ENCODE measurements at places on chromosomes 12 and 14.

- DNase-seq, result no peak
Observed at GRCh38 chr14:94702629-94703028, 67.3 kb downstream of the GSC start.

- no peak for DNase-seq
Observed at GRCh38 chr14:79605849-79606248, 605.5 kb downstream of the DIO2 start.

GRCh38 chr14:74414403-74415114 is 11.5 kb downstream of the SYNDIG1L start:
- no peak for DNase-seq

DNA sequence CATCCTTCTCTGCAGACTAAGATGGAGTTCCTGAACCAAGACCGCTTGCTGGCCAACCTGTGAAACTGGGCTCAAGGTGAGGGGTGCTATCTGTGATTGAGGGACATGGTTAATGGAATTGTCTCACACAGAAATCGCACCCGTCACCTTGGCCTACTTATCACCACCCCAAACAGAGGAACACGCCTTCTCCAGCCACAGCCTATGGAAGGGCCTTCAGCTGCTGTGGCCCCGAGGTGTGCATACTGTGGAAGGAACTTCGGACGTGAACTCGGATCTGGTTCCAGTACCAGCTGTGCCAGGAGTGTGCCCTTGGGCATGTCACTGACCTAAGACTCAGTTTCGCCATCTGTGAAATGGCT is 44.4 kb downstream of the EVL start:
- no peak for DNase-seq

- no peak for DNase-seq
Observed at GRCh38 chr12:28828318-28828717, 320.8 kb upstream of the FAR2 start.

- DNase-seq, result no peak
Observed at GRCh38 chr12:39173726-39174125, 268.3 kb upstream of the CPNE8 start.

DNA sequence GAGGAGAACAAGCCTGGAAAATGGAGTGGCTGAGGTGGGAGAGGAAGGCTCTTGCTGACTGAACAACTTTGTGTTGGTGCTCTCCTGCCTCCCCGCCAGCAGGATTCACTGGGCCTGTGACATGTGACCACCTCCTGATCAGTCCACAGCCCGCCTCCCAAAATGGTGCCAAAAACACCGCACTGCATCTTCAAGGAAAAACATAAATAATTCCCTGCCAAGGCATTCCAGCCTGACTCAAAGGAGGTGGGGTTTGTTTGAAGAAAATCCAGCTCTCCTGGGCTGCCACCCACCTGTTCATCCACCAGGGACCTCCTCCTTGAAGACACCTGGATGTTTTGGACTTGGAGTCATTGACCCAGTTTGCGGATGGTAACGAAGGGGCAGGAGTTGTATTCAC is 83.8 kb upstream of the PIWIL1 start:
- no peak for DNase-seq

GRCh38 chr12:123270214-123271000 is 1.2 kb downstream of the CDK2AP1 start:
- peak; percentile 32 for DNase-seq

DNA sequence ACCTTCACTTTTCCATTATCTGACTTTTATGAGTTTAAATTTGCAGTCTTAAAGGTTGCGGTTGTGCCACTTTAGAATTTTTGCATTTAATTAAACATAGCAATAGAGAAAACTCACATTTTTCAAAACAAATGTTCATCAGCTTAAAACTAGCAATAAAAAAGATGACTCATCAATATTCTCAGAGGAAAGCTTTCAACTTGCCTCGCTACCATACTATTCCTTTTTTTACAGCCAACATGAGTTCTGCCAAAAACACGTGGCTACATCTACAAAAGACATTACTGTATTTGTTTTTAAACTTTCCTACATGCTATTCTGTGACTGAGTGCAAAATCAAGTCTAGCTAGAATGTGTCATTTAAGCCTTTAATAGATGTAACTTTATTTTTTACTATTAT is 497.1 kb downstream of the RPS29 start:
- no peak for DNase-seq

- DNase-seq, result no peak
Observed at GRCh38 chr14:56874375-56874774, 64.1 kb upstream of the OTX2 start.

DNA sequence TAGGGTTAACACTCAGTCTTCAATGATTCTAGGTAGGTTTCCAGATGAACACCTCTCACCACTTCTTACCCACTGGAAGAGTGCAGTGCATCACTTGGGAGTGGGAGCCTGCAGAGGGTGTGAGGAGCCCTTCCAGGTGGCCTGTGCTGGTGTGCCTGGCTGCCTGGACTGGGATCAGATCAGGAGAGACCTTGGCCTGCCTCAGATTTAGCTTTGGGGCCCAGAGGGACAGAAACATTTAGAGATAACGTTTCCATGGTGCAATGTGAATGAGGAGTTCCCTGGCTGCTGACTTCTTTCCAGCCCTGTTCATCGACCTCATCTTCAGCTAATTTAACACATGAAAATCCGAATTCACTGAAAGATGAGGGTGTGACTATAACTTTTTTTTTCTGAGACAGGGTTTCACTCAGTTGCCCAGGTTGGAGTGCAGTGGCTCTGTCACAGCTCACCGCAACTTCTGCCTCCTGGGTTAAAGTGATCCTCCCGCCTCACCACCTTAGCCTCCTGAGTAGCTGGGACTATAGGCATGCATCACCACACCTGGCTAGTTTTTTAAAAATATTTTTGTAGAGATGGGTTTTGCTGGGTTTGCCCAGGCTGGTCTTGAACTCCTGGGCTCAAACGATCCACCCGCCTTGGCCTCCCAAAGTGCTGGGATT is 53.6 kb downstream of the SUSD6 start:
- DNase-seq, result no peak

DNA sequence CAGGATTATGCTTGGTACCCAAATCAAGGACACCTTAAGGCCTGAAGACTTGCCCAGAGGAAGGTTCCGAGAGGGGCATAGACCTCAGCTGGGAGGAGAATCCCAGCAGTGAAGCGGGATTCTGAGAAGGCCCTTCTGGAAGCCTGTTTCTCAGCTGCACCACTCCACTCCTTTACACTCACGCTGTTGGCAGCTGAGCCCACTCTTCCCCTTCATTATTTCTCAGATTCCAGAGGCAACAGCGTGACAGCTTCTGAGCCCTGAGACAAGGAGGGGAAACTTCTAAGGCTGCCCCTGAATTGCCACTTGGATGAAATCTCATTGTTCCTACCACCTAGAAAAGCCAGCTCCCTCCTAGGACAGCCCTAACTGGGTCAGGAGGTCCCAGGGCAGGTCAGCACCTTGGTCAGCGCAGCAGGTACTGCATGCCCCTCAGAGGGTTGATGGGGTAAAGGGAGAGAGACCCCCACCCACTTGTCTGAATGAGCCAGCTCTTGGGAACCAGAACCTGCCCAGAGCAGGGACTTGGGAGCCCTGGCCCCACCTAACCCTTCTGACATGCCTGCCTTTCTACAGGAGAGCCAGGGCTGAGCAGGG is 53.9 kb downstream of the ISCA2 start:
- DNase-seq, result no peak

GRCh38 chr14:88933191-88933590 is 108.7 kb downstream of the TTC8 start:
- DNase-seq, result peak; percentile 7

DNA sequence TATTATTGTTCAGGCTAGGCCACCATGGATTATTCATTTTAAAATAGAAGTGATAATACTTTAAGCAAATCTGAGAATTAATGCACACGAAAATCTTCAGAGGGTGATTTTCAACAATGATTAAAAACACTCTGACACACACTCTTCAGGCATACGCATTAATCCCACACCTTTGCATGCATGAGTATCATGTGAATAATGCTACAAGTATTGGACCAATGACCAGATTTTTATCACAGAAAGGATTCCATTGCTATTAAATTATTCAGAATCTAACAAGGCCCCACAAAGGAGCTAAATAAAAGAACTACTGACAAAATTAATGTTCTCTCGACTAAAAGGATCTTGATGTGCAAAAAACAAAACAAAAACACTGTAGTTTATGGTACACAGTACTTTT is 11.1 kb downstream of the EPS8 start:
- no peak for DNase-seq

GRCh38 chr14:36976571-36977023 is 195.8 kb downstream of the SLC25A21 start:
- peak; percentile 49 for DNase-seq

DNA sequence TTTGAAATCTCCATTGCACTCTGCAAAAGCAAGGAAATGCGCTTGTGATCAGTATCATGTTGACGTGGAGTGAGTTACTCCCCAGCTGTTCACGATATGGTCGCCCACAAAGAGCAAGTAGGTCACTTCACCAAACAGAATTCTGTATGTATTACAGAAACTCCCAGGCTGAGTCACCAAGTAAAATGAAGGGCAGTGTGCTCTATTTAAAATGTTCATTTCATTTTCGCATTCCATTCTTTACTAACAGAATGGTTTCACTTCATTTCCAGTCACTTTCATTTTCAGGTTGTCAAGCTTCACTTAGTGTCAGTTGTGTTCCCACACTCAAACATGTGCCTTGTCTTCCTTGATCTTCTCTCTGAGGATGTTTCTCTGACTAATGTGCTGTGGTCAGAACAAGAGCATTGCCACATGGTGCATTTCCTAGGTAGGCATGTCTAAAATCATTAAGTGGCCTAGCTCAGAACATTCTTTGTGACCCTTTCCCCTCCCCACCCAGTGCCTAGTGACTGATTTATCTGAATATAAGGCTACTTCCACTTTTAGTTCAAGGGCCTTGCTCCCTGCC is 391.2 kb downstream of the RAD51B start:
- peak; percentile 98 for DNase-seq

DNA sequence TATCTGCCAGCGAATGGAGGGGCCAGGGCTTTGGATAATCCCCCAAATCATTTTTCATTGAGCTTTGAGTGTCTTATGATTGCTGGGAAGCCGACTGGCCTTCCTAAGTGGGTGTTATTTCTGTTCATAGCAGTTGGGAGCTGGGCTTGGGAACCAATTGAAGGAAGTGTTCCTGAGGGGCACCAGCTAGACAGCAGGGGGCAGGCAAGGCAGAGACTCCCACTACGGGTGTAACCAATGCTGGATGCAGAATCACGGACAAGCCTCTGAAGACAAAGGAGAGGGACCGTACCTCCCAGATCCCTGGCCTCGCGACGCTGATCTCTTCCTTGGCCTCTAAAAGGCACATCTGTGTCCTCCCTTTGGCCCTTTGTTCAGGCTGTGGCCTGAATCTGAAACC is 149.0 kb upstream of the PRMT8 start:
- peak; percentile 40 for DNase-seq

DNA sequence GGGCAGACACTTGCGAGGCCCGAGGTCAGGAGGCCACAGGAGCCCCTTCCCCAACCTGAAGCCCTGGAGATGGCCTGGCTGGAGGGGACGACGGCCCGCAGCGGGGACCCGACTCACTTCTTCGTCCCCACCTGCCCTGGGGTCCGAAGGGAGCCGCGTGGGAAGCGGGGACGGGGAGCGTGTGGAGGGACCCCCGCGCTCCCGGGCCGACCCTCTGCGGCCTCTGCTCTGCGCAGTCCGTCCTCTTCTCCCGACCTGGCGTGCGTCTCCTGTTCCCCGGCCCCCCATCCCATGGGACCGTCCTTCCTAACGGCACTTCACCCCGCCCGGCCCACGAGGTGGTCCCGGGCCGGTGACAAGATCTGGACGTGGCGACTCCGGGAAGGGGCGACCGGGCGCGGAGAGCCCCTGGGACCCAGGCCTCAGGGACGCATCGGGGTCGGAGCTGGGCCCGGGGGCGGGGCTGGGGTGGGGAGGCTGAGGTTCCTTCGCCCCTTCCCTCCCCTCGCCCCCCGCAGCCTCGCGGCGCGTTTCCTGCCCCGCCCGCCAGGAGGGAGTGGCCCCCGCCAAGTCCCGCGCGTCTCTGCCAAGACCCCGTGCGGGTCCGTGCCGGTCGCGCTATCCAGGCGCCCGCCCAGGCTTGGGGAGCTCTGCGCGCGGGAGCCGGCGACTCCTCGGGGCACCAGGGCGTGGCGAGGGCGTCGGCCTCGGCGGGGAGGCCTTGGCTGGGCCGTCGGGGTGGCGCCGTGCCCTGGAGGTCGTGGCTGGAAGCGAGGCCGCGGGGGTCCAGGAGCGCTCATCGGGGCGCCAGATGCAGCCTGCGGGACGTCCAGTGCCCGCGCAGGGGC is 97.1 kb downstream of the TNFAIP2 start:
- DNase-seq, result no peak

DNA sequence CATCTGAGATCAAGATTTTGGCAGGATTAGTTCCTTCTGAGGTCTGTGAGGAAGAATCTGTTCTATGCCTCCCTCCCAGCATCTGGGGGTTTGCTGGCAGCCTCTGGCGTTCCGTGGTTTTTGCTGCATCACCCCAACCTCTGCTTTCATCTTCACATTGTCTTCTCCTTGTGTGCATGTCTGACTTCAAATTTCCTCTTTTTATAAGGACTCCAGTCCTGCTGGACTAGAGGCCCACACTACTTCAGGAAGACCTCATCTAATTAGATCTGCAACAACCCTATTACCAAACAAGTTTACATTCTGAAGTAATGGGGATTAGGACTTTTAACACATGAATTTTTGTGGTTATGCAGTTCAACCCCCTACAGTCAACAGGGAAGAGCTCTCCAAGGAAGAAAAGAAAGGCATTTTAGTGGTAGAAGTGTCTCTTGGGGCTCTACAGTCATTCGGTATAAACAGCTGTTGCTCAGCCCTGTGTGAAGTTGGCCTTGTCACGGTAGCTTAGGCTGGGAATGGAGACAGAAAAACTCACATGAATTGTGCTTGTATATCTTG is 89.7 kb downstream of the CAND1 start:
- DNase-seq, result peak; percentile 36

DNA sequence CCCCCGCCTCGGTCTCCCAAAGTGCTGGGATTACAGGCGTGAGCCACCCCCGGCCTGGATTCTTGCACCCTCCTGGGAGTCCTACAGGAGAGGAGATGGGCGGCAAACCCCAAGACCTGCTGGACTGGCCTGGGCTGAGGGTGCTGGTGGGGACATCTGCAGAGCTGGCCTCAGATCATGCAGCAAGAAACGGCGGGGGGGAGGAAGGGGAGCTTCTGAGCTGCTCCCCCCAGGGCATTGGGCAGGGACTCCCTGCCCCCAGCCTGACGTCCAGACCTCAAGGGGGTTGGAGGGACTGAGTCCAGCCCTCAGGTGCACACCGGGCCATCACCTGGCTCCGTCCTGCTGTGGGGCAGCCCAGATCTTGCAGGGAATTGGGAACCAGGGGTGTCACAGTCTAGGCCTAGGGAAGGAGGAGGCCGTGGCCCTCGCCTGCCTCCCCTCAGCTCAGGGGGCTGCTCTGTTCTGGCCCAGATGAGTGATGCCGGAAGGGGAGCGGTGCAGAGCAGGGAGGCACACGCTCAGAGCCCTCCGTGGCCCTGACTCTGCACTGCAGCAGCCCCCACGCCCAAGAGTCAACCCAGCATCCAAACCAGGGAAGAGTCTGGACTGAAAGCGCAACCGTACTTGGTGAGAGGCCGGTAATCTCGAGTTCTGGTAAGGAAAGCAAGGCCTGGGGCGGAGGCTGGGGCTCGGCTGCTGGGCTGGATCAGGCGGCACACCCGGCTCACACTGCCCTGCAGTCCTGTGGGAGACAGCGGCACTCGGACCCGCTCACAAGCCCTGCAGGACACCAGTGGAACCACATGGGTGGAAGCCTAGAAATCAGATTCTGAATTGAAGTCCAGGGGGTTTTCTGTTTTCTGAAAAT is 8.9 kb upstream of the AMN start:
- no peak for DNase-seq

Data from fibroblast of lung (primary cell).